ENCODE measurements at places on chromosomes 5 and 9.

DNA sequence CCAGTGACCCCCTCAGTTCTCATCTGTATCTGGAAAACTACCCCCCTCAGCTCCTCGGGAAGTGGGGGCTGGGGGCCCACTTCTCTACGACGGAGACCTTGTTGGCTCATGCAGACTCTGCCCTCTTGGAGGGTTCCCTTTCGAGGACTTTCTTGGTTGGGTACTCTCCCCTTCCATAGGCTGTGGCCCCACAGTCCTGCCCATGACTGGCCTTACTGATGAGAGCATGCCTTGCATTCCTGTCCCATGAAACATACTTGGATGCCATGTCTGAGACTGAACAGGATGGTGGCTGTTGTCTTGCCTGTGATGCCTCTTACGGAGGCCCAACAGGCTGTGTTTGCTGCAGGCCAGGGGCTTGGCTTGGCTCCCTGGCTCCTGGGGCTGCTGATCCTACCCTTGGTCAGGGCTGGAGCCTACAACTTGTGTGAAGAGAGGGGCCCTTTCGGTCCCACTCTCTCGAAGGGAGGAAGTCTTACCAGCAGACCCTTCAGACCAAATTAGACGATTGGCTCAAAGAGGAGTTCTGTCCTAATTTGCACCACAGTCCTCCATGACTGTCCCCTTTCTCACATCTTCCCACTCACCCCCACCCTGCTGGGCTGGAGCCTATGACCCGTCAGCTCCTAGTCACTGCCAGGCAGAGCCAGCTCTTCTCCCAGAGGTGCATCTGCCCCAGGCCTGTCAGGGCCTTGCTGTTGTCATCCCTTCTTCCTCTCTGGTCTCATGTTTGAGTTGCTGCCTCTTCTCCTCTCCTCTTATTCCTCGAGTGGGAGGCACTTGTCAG lies 109.9 kb downstream of the CACNA1B start:
- DNase-seq: no peak

DNA sequence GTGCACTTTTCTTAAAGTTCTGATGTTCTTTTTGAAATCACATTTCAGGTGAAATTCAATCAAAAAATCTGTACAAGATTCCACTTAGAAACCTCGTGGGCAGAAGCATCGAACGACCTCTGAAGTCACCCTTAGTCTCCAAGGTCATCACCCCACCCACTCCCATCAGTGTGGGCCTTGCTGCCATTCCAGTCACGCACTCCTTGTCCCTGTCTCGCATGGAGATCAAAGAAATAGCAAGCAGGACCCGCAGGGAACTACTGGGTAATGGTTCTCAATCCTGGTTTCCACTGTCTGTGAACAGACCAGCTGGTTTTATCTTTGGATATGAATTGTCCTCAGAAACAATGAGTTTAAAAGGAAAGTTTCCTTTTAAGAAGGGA lies 8.1 kb upstream of the SLC2A8 start:
- no peak for DNase-seq

DNA sequence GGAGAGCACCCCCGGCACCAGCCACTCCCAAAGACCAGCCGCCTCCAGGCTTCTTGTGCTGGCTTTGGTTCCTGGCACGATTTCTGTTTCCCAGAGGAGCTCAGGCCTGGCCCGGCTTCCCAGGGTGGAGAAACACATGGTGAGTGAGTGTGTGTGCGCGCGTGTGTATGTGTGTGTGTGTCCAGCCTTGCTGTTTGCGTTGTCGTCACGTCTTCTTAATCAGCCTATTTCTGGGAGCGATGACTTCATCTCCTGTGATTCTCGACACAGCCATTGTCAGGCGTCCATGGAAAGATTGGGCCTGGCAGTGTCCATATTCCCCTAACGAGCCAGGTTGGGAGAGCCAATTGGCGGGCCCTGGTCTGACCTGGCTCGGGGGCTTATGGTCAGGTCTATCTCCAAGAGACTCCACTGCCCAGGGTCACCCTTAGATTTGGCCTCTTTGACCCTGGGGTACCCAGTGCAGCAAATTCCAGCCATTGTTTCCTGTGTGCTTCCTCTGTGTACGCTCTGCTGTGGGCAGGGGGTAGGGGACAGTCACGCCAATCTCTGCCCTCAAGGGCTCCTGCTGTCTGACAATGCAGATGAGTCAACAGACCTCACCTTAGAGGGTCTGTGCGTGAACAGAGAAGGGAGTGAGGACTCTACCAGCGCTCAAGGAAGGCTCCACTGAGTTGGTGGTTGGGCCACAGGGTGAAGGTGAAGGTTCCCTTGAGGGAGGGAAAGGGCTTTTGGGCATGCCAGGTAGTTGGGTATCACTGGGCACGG lies 73.8 kb downstream of the DAB2IP start:
- no peak for DNase-seq

DNA sequence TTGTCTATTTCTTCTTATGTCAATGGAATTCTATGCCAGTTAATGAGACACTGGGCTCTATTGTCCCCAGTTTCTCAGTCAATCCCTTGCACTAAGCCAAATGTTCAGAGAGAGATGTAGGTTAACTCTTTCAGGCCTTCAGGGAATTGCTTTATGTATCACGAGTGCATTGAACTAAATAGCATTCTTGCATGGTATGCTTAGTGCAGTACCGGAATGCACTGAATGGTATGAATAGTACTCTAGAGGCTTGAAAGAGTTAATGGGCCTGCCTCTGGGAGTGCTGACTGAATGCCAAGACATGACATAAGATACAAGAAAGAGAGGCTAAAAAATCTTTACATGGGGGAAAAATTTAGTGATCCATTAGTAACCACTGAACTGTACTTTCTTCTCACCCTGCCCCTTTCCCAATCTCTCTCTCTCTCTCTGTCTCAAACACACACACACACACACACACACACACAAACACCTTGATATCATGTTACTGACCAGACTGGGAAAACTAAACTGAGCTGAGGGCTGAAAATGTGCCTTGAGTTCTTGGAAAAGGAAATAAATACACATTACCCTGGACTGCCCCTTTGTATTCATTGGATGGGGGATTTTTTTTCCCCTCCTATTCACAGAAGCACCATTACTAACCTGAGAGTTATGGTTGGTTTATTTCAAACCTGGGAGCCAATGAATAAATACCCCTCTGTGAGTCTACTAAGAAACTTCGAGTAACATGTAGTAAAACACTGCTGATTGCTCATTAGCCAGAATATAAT lies 35.4 kb upstream of the TMC1 start:
- DNase-seq: no peak

DNA sequence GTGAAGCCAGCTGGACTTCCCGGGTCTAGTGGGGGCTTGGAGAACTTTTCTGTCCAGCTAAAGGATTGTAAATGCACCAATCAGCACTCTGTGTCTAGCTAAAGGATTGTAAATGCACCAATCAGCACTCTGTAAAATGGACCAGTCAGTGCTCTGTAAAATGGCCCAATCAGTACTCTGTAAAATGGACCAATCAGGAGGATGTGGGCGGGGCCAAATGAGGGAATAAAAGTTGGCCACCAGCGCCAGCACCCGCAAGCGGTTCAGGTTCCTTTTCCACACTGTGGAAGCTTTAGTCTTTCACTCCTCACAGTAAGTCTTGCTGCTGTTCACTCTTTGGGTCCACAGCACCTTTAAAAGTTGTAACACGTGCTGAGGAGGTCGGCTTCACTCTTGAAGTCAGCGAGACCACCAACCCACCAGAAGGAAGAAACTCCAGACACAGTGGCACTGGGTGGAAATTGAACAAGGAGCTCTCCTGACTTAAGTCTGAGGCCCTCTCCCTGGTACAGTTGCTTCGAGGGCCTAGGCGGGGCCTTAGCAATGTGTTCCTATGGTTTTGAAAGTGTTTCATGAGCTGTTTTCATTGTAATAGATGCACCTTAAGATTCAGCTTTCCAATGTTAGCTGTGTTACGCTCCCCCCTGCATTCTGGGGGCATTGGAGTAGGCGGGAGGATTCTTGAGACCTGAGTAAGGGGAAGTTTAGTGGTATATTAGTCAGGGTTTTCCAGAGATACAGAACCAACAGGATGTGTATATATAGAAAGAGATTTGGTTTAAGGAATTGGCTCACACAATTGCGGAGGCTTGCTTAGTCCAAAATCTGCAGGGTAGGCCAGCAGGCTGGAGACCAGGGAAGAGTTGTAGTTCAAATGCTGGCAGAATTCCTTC lies 21.5 kb upstream of the MYO10 start:
- DNase-seq: no peak

- DNase-seq: no peak
Measured at GRCh38 chr9:38687389-38687842, 32.5 kb downstream of the FAM240B start.

GRCh38 chr5:134608555-134608954 lies 24.1 kb downstream of the SAR1B start:
- no peak for DNase-seq

GRCh38 chr5:143922718-143923117 lies 110.8 kb downstream of the HMHB1 start:
- DNase-seq: no peak

DNA sequence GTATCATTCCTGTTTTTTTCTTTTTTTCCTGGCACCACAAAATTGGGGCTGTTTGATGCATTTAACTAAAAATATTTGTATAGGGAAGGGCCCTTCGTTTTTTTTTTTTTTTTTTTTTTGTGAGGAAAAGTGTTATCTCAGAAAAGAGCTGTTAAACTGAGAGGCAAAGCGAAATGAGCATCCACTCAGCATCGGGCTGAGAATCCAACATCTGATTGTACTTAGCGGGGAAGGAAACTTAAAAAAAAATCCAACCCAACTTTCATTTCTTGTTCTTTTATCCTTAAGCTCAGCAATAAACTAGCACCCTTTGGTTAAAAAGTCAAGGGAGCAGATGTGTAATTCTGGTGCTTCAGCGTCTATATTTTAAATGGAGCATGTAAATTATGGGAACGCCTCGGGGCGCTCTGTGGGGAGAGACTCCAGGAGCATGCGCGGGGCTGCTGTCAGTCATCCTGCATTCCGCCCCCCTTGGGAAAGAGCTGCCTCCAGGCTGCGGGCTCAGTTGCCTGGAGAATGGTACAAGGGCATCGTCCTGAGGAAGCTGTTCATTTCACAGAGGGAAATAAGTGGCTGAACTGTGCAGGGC lies 33.3 kb downstream of the DMRT2 start:
- DNase-seq: no peak

DNA sequence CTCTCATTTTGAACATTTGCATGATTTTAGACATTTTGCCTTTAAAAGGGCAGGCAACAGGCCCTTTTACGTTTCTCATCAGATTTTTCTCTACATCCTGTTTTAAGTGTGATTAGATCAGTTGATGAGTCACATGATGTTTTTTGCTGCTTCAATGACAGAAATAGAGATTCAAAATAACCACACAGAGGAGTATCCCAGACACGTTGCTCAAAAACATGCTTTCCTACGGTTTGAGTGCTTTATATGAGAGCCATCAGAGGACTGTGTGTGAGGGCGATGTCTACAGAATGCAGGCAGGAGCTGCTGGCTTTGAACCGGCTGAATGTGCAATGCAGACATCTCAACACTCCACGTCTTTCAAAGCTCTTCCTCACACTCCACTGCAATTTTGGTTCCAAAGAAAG lies 42.1 kb downstream of the OTULIN start:
- no peak for DNase-seq

GRCh38 chr5:143588933-143589662 lies 185.6 kb upstream of the NR3C1 start:
- no peak for DNase-seq

DNA sequence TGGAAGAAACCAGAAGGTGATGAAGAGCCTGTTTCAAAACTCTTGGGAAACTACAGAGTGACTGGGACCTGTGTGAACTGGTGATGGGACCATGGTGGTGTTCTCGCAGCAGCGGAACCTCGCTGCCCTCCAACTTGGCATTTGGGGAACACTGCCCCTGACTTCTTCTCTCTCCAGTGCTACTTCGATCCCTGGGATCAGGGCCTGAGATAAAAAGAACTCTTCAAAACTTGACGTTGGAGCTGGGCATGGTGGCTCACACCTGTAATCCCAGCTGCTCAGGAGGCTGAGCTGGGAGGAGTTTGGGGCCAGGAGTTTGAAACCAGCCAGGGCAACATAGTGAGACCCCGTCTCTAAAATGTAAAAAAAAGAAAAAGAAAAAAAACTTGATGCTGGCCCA lies 18.1 kb downstream of the PITX1 start:
- DNase-seq: no peak

DNA sequence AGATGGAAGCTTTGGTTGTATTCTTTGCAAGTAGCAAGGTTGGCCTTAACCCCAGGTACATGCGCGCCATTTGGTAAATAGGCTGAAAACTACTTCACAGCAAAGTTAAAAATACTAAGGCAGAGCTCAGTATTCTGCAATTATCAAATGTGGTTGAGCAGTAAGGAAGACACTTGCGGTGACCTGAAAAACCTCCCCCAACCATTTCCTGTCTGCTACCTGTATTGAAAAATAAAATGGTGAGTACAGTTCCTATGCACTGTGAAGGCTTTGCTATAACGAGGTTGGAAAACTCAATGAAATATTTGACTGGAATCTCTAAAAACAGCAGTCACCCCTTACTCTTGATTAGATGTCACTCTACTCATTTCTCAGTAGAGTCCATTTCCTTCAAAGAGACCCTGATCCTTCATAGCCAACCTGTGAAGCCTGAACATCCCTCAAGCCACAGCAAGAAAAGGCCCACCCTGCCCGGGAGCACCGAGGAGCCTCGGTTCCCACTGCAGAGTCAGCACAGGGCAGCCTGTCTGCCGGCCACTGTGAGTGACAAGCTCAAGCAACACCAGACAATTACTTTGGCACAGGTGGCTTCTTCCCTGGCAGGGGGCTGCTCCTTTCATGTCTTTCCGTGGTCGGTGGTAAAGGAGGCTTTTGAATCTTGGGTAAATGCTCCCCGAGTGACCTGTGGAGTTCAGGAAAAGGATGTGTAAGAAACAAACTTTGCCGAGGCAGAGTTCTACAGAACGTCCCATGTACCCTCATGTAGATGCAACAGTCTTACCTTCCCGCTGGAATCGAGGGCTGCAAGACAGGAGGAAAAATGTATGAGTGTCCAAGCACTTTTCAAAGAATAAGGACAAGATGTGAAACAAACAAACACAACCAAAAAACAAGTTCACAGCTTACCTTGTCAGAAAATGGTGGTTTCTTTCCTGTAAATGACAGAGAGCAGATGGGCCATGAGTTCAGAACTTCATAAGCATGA lies 29.6 kb downstream of the C5orf58 start:
- no peak for DNase-seq

DNA sequence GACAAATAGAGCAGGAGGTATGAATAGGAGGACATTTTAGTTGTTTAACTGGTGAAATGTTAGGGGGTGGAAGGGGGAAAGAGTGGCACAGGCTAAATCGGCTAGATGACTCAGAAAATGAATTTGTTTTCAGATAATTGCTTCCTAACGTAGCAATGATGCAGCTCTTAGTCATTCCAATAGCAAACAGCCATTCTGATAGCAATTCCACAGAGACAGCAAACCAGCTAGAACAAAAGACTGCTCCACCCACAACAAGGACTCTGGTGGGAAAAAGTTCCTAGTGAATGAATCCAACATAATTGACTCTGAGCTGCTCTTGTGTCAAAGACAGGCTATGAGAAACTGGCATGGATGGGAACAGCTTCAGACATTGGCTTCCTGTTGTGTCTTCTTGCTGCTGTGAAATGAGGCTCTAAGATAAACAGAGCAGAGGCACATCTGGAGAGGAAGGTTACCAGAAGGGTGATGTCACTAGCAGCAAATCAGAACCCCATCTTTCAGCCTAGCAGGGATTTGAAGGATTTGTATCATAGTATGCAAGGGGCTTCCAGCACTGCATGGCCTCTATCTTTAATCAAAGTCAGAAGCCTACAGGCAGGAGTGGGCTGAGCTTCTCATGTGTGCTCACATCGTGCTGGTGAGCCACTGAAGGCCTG lies 28.1 kb upstream of the F2RL1 start:
- DNase-seq: no peak

All from stimulated activated CD8-positive, alpha-beta memory T cell treated with anti-CD3 and anti-CD28 coated beads, Interleukin-15, amount 100 ng/mL, for 4 hours (primary cell).